Activated CD4-positive, alpha-beta T cell treated with anti-CD3 and anti-CD28 coated beads for 4 hours (primary cell): ENCODE measurements at places on chromosomes 13 and 19.

DNA sequence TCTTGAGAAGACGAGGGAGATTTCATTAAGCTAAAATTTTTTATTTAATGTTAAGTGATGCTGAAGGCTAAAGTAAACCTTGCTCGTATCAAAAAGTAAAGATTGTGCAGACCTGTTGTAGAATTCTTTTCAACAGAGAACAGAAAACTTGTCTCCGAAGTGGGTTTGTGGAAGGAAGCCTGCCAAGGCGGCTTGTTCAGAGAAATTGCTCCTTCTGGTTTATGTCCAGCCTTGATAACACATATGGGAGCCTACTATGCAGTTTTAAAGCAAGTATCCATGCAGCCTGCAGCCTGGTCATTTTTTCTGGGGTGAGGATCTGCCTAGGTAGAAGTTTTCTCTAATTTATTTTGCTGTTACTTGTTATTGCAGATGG is 1.4 kb downstream of the MLNR start:
- no peak for DNase-seq

GRCh38 chr13:90950160-90950559 is 397.3 kb upstream of the MIR17HG start:
- no peak for DNase-seq

GRCh38 chr19:46951171-46951986 is 68.3 kb upstream of the NPAS1 start:
- peak; percentile 18 for DNase-seq

- no peak for DNase-seq
These were observed 461.7 kb downstream of the KLF12 start for GRCh38 chr13:73672492-73672891.

DNA sequence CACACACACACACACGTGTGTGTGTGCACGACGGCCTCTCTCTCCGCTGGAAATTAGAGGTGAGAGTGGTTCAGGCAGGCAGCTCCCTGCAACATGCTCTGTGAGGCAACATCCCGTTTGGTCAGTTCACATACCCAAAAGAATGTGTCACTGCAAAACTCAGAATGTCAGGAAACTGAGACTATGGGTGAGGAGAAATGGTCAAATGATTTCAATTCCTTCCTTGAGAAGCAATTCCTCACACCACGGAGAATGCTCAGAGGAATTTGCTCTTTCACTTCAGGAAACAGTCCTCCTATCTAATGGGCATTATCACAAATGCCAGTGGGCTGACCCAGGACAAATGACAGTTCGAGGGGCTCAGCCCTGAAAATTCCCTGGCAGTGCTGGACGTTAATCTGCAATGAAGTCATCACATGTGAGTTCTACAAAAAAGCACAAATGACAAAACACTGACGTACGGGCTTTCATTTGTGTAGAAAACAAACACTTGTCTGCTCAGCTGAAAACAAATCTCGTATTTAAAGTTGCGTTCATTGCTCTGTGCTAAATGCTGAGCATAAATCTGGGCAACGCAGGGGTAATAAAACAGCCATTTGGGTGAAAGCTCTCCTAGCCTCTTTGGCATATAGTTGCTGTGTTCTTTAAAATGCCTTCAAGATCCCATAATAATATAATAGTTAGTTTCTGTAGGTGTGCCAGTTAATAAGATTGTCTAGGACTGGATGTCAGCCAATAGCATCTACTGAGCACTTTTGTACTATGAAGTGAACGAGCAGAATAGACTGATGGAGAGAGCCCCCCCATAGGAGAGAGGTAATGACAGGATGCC is 18.6 kb upstream of the LATS2 start:
- no peak for DNase-seq

DNA sequence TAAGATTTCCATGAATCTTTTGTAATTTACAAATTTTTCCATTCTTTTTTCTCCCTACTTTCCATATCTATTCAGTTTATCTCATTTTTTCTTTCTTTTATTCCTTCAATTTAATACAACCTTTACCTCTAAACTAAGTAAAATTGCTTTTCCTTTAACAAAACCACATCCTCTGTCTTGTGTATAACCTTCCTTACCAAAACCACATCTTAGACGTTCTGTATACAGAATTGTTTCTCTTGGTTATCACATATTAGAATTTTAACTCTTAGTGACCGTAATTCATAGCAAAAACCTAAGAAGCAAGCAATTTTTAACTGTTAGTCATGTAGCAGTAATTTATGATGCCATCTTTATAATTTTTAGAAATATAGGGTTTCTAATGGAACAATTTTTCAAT is 15.0 kb downstream of the PPP5C start:
- no peak for DNase-seq

DNA sequence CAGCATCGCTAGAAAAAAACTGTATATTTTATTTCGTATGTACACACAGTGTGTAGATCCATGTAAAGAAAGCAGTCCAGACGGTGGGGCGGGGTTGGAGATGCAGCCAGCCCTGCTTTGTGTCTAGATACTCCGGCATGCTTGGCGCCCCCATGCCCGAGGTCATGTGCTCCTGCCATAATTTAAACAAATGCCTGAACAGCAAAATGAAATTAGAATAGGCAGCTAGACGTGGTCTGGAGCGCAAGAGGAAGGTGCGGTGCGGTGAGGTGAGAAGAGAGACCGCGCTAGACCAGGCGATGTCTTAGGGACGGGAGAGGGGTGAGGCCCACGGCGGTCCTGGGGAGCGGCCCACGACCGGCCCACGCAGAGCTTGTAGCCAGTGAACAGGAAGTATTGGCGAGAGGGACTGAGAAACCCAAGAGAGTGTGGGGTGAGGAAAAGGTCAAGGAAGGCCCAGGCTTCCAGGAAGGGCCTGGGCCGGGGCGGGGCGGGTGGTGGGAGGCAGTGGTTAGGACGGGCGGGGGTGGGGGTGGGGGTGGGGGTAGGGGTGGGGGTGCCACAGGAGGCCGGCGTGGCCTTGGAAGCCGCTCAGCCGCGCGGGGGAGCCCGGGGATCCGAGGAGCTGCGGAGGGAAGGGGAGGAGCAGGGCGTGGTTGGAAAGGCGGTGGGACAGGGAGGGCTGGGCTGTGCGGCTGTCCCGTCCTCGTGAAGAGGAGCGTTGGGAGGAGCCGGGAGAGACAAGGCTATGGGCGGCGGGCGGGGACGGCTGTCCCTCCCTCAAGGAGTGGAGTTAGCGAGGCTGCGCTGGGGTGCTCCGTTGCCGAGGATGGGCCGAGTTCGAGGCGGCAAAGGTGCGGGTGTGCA is 254.7 kb upstream of the SGCG start:
- DNase-seq, result no peak

DNA sequence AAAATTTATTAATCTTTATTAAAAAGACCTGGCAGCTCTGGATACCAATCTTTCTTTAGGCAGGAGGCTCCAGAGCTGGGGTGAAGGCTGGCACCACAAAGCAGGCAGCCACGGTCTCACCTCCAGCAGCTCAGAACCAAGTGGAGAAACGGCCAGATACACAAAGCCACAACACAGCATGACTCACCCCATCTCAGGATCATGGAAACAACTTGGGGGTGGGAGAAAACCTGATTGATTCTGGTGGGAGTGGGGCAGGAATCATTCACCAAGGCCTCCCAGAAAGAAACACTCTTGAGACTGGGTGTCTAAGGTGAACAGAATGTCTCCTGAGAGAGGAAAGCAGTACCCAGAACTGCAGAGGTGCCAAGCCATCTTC is 64.2 kb downstream of the CRYL1 start:
- peak; percentile 16 for DNase-seq

DNA sequence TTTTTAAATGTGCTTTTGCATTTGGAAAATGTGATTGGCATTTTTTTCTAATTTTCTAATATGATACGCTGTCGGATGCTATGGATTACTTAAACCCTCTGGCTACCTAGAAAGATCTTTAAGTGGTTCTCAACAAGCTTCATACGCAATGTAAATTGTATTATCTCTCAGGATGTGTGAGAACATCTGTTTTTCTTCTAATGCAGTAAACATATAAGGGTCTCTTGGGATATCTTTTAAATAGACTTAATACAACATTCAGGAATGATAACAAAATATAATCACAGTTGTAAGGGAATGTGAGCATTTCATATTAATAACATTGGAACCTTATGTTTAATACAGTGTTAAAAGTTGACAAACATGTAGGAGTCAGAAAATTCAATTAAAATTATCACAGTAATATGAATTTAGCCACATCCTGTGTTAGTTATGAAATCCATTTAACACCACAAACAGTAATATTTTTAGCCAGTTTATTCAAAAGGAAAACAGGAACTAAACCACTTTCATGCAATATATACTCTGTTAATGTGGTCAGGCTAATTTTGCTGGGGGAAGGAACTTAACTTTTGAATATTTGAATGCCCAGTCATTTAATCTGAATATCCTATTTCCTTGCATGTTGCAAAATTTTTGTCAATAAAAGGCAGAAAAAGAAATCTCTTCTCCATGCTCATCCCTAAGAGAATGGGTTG is 15.0 kb upstream of the ALOX5AP start:
- no peak for DNase-seq

DNA sequence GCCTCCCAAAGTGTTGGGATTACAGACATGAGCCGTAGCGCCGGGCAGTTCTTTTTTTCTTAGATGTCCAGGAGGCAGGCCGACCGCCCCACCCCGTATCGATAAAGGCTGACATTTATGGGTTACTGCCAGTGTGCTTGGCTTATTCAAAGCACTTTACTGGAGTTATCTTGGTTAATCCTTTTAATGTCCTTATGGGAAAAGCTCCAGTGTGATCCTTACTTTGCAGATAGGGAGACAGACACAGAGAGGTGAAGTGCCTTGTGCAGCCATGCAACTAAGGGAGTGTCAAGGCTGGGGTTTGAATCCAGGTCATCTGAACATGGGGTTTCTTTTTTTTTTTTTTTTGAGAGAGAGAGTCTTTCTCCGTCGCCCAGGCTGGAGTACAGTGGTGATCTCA is 19.2 kb downstream of the NCAN start:
- DNase-seq, result no peak

- no peak for DNase-seq
These were observed 15.8 kb downstream of the CPB2 start for GRCh38 chr13:46088821-46089562.

- DNase-seq, result no peak
These were observed 98.0 kb downstream of the GADD45B start for GRCh38 chr19:2573916-2574315.

DNA sequence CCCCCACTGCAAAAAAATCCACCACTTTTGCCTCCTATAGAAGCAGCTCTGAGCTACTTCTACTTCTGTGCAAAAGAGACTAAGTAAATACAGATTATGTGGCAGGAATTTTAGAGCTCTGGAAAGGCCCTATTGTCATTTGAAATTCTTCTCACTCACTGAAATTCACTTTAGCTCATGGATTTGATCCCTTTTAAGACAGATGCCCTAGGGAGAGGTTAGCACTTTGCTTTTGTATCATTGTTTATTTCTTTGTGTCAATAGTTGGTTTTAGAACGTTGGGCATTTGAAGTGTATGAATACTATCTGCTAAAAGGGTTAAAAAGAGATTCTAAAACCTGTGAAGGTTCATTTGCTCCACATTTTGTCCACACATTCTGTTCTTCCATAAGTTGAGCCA is 528.7 kb downstream of the GPC6 start:
- no peak for DNase-seq

DNA sequence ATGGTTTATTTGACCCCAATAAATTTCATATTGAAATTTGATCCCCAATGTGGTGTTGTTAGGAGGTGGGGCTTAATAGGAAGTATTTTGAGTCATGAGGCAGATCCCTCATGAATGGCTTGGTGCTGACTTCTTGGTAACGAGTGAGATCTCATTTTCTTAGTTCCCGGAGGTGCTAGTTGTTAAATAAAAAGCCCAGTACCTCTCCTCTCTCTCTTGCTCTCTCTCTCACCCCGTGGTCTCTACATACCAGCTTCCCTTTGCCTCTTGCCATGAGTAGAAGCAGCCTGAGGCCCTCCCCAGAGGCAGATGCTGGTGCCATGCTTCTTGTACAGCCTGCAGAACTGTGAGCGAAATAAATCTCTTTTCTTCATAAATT is 39.4 kb upstream of the KATNAL1 start:
- no peak for DNase-seq

- no peak for DNase-seq
These were observed 2.9 kb downstream of the CD70 start for GRCh38 chr19:6587998-6588507.

DNA sequence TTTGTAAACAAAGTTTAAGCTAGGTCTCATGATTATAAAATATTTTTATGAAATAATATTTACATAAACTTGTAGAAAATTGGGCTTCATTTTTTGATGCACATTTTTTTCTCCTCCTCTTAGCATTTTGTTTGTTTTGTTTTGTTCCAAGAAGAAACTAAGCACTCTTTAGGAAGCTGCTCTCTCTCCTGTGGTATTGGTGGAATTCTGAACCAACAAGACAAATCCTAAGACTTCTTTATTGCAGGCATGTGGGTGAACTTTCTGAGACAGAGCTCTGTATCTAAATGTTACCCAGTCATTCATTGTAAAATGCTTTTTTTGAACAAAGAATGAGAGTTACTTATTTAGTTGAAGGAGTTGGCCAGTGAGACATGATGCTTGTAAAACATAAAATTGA is 39.3 kb downstream of the LMO7 start:
- DNase-seq, result no peak

- peak; percentile 62 for DNase-seq
These were observed 83.1 kb downstream of the AKAP11 start for GRCh38 chr13:42355092-42355485.

- DNase-seq, result peak; percentile 98
These were observed at the start of gene NDUFA11 for GRCh38 chr19:5903624-5904351. Gene NDUFA11, minus strand, starts transcription at chr19:5903790. Its CDS starts 82 bp downstream, at chr19:5903708.

- DNase-seq, result no peak
These were observed 512.8 kb downstream of the LMO7 start for GRCh38 chr13:76148926-76149325.

DNA sequence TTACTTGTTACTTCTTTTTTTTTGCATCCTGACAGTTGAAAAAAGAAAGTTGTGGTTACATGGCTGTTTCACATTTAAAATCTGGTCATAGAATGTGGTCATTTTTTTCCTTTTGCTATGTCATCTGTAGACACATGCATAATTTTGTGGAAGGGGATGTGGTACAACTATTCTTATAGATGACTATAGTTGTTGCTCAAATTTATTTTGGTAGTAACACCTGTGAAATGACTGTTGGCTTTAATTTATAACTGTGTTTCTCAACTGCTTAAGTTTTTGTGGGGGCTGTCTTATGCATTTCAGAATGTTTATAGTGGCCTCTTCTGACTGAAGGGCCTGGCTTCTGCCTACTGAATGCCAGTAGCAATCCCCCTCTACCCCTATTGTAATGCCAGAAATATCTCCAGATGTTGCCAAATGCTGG is 130.5 kb downstream of the PAN3 start:
- no peak for DNase-seq

- no peak for DNase-seq
These were observed at the start of gene ZNF556 for GRCh38 chr19:2867025-2867991. Gene ZNF556, plus strand, starts transcription at chr19:2867335. Its CDS starts 87 bp downstream, at chr19:2867422.

GRCh38 chr13:23443110-23443509 is 9.6 kb upstream of the SACS start:
- no peak for DNase-seq

- no peak for DNase-seq
These were observed 2.6 kb downstream of the TPRX2 start for GRCh38 chr19:47861630-47862029.

DNA sequence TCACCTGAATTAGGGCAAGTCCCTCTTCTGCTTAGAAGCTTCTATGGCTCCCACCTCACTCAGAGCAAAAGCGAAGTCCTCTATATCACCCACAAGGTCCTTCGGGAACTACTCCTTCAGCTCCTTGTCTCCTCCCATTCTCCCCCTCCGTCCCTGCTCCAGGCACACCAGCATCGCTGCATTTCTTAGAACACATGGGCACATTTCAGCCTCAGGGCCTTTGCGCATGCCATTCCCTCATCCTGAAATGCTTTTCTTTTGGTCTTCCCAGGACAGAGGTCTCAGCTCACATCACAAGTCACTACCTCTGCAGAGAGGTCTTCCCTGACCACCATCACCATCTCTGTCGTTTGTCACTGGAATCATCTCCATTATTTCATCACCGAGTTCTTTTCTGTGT is 4.0 kb downstream of the S1PR5 start:
- DNase-seq, result no peak
